ENCODE measurements at places on chromosomes 2 and 18.

GRCh38 chr2:105842555-105842954, 97.8 kb downstream of the NCK2 start:
- DNase-seq = no peak

- DNase-seq = no peak
Observed at GRCh38 chr2:163934131-163934530, 198.3 kb upstream of the FIGN start.

DNA sequence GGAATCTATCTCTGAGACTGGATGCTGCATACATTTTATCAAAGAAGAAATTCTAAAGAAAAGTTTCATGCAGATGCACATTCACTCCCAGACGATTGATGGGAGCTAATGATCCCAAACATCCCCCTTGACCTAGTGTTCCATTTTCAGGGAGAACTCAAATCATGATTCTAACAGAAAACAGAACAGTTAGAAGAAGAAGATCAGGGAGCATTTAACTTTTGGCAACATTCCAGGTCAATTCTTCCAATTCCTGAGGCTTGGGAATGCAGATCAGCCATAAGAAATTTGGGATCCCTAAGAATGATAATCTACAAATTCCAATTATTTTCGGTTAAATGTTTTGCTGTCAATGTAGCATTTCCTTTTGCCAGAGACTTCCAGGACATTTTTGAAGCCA, 96.6 kb downstream of the CPO start:
- no peak for DNase-seq

DNA sequence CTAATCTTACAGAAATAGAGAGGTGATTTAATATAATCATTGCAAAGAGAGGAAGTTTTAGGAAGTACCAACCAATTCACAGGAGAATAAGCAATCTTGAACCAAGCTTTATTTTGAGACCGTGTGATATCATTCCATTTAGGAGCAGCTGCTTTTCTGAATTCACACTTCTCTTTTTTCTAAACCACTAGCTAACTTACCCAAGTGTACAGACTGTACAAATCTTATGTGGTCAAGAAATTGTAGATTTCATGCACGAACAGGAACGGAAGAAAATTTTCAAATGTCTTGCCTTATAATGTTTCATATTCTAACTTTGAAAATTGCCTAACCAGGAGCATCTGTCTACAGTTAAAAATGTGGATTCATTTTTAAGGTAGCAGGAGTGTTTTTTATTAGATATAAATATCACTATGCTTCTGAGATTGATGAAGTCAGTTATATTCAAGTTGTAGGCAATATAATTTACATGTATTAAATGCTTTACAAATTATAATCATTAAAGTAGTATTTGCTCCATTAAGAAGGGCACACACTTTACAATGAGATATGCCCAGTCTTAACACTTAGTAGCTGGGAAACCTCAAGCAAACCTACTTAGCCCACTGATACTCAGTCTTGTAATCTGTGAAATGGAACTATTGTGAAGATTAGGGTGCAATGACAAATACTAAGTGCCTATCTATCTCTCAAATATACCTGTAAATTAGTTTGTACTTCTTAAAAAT, 302.2 kb upstream of the STON1 start:
- DNase-seq = no peak

DNA sequence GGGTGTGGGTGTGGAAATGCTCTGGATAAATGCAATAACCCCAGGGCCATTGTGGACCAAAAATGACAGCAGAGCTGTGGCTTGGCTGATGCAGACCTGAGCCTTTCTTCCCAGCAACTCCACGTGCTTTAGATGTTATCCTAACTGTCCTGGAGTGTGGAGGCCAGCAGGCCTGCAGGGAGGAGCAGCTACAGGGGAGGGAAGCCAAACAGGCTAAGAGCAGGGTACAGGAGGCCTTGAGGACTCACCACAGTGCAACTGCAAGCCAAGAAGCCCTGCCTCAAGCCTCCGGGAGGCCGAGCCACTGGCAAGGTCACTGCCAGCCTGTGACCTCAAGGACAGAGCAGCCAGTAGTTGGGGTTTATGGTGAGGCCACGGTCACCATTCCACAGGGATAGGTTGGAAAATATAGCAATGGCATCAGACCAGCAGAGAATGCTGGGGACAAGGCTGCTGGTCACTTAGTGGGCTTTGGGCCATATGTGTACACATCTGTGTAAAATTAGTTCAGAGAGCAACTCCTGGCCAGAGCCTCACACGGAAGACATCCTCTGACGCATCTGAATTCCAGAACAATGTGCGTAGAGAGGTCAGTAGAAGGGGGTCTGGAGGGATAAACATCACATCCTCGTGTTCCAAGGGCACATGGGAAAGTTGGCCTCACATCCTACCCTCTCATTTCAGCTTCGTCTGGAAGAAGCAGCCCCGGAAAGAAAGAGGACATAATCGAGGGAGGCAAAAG, 76.2 kb upstream of the UPP2 start:
- DNase-seq = no peak

DNA sequence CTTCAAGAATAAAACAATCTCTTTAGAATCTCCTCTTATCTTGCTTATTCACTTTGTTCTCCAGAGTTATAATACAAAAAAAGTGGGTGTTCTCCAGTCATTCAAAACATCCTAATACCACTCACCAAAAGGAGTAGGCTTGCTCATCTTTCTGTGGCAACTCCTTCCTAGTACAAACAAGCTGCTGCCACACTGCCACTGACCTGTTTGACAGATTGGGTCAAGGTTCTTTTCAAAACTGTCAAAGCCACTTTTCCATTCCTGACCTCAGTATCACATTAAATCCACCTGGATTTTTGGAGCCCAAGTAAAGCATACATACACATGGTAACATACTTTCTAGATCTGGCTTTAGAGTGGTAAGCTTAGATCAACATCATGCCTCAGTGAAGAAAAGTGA, 59.8 kb downstream of the SLC25A12 start:
- DNase-seq = no peak

GRCh38 chr2:158539176-158540005, 82.6 kb downstream of the PKP4 start:
- no peak for DNase-seq

GRCh38 chr18:32975163-32975436, 202.3 kb upstream of the KLHL14 start:
- no peak for DNase-seq

DNA sequence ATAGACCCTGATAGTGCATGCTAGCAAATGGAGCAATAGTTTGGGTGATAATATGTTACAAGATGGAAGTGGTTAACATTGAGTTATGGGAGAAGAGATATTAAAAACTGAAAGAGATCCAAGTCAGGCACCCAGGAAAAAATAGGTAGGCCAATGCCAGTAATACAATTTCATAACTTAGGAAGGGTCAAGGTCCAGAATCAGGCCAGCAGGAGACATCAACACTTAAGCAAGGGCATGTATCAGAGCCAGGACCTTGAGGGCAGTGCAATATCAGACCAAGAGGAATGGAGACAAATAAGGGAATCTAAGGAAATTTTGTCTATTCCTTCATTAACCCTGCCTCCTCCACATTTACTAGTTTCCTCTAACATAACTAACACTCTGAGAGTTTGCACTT, 124.1 kb upstream of the NYAP2 start:
- no peak for DNase-seq

- no peak for DNase-seq
Observed at GRCh38 chr2:6312367-6312766, 553.3 kb downstream of the CMPK2 start.

GRCh38 chr18:56330366-56331110, 307.9 kb downstream of the TXNL1 start:
- no peak for DNase-seq

DNA sequence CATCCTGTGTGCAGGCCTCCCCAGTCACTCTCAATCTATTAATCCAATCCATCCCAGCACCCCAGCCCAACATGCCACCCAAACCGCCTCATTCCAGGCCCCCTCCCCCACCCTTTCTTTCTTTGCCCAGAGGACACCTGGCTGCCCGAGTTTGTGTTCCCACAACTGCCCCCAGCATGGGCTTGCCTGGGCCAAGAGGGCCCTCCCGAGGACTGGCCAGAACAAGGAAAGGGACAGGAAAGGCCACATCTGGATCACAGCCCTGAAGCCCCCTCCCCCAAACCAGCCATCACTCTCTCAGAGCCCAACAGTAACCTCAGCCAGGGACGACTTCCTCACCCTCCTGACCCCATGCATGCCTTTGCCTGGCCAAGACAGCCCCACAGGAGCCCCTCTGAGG, 1.2 kb downstream of the TNS1 start:
- DNase-seq = no peak

DNA sequence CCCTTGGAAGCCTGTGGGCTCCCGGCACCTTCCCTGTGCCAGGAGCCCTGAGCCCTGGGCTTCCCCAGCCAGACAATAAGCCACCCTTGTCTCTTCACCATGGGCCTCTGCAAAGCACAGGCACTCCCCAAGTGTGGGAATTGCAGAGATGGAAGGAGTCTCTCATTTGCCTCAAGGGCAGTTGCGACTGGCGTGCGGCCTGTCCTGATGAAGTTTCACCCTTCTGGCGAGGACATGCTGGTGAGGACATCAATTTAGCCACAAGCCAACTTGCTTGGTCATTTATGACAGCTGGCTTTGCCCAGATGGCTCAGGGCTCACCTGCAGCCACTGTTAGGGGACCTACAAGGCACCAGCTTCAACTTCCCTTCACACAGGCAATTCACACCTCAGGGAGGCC, 180.2 kb downstream of the ANAPC1 start:
- no peak for DNase-seq

DNA sequence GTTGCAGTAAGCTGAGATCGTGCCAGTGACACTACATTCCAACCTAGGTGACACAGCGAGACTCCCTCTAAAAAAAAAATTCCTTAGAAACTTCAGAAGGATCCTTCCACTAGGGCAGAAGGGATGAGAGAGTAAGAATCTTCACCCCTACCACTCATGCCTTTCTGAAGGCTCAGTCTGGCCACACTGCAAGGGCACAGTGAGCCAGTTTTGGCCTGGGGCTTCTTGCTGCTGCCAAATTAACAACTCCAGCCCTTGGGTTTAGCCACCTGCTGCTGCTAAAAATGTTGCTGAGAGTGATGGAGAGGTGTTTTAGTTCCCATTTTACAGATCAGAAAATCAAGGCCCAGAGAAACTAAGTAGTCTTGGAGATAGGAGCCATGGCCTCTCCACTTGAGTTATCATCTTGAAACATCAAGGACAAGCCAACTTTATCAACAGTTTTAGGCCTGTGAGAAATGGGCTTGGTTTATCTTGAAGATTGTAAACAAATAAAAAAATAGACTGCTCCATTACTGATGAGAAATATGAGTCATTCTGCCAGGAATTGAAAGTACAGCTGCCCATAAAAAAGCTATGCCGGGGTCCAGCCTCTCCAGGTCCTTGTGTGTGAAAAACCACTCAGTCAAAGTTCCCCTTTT, 31.9 kb upstream of the CASP8 start:
- no peak for DNase-seq

GRCh38 chr18:11119959-11120587, 29.3 kb downstream of the PIEZO2 start:
- no peak for DNase-seq

GRCh38 chr2:28021898-28022297, 131.4 kb downstream of the BABAM2 start:
- no peak for DNase-seq

DNA sequence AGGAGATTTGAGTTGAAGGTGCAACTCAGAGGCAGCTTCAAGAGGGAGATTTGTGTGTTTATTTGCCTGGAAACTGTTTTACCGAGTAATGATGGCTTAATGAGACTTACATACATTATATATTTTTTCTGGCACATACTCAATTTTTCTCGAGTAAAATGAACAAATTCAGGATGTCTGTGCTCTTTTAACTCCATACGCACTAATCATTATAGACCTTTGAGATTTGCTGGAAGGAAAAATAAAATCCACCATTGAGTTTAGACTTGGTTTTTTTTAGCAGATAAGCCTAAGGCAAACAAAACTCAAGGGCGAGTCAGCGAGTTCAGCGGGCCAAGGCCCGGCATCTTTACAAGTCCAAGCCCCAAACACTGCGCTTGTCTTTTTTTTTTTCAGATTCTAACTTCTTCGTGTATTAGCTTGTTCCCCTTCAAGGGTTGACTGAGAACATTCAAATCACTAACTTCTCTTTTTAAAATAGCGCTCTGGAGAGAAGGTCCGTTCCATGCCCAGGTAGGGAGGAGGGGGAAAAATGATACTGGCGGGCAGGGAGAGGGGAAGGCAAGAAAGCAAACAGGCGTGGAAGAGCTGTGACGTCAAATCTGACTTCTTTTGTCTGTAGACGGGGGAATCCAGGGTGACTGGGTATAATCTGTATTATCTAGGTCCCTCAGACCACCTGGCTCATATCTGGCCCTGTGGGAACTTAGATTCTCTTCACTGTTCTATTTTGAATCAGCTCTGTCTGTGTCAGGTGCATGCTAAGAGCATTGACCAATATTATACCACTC, 72.7 kb upstream of the MAP3K20 start:
- DNase-seq = no peak

DNA sequence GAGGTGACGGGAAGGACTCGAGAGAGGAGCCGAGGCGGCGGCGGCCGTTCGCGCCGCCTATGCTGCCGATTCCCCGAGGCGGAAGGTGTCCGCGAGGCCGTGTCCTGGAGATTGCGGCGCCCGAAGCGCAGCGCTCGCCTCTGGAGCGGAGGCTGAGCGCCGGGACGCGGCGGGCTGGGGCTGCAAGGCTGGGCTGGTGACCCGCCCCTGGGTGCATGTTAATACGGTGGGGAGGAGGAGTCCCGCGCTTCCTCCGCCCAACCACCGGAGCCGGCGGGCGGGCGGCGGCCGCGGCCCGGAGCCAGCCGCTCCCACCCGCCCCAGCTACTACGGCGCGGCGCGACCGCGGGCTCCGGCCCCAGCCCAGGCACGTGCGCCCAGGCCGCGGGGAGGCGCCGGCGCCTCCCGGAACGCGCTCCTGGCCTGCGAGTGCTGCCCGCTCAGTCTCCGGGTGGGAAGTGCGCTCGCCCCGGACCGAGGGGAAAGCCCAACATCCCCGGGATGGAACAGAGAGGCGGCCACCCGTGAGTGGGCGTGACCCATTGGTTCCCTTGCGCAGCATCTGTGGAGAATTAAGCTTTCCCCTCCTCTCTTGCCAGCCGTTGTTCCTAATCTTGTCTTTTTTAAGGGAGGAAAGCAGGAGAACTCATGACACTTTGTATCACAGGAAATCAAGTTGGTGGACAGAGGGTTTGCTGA, at the start of gene DLGAP1:
Gene DLGAP1 (minus strand): TSS at position 195 of the 699 bp plus-strand sequence.
- no peak for DNase-seq

GRCh38 chr2:30664761-30665358, 142.4 kb downstream of the CAPN13 start:
- no peak for DNase-seq

- no peak for DNase-seq
Observed at GRCh38 chr2:45191976-45192375, 182.7 kb upstream of the SIX2 start.

GRCh38 chr2:188364033-188364630, 72.5 kb downstream of the GULP1 start:
- DNase-seq = no peak

- DNase-seq = no peak
Observed at GRCh38 chr2:184689638-184690037, 91.3 kb downstream of the ZNF804A start.

- DNase-seq = no peak
Observed at GRCh38 chr2:239853121-239853520, 172.0 kb downstream of the NDUFA10 start.

DNA sequence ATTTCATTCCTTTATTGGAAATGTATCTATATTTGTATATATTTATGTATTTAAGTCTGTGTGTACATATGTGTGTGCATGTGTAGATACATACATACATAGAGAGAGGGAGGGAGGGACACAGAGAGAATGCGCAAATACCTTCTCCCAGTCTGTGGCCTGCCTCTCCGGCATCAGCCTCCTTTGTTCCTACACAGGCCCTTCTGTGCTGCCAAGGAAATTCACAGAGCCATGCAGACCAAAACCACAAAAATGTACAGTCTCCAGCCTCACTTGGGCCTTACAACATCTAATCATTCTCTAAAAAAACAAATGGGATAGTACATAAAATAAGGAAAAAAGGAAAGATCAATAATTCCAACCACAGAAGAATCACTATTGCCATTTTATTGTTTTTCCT, 8.8 kb upstream of the CRACDL start:
- DNase-seq = no peak

All from stimulated activated CD4-positive, alpha-beta T cell treated with anti-CD3 and anti-CD28 coated beads, Interleukin-15, amount 100 ng/mL, for 1 hour (primary cell).